ENCODE measurements at places on chromosomes 1 and 21. TPM values are rescaled to one million over a fixed set of nuclear protein-coding genes. Genes with fewer than 3 reads are reported as not detected.

GRCh38 chr21:33984021-33984481 lies 68.4 kb upstream of the ATP5PO start:
- DNase-seq: no peak

GRCh38 chr1:111227851-111228747 lies 586 bp downstream of the CHI3L2 start:
- peak; percentile 93 for DNase-seq

Gene TMEM82
- not detected for polyA plus RNA-seq

Gene TIE1
- polyA plus RNA-seq: 8.5 TPM

DNA sequence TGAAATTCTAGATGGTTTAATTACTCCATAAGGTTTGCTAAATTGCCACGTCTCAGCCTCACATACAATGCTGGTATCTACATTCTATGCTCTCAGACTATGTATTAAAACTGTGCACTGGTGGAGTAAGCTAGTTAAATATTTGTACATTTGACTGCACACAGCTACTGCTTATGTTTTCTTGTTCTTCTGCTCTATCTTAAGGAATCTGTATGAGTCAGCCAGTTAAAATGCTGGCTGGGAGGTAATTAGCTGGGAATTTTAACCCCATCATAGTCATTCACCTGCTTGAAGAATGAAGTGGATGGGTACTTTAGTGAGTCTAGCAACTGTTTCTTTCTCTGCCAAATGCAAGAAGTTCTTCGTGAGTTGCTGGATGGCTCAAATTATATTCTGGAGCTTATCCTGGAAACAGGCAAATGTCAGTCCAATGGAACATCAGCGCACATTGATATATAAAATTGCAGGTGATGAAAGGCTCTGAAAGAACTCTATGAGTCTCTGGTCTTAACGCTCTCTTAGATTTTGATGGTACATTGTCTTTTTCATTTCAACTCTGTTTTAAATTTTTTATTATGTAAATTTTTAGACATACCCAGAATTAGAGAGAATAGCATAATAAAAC lies 83.4 kb downstream of the BACH1 start:
- DNase-seq: peak; percentile 75

DNA sequence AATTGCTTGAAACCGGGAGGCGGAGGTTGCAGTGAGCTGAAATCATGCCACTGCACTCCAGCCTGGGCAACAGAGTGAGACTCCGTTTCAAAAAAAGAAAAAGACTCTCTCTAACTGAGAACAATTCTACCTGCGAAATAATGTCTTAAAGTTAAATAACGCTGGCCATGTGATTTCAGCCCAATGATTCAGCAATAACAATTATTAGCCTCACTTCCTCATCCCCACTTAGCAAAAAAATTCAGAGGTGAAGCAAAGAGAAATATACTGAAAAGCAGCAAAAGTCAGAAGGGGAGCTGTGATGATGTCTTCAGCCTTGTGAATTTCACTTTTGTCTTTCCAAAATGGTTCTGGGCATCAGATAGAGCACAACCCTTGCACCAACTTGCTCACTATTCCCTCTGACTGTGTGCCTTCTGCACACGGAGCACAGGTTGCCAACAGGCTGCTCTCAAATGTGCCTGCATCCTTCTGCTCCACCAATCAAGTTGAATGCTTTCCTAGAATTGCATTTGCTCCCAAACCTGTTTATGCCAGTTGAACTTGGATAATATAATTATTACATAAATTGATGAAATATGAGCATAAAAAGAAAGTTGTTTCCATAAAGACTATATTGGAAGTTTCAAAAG lies 79.8 kb upstream of the IPO9 start:
- DNase-seq: no peak

- peak; percentile 60 for DNase-seq
Measured at GRCh38 chr1:68128157-68128556, 77.7 kb upstream of the DIRAS3 start.
